ENCODE measurements at places on chromosomes 2 and 18.

DNA sequence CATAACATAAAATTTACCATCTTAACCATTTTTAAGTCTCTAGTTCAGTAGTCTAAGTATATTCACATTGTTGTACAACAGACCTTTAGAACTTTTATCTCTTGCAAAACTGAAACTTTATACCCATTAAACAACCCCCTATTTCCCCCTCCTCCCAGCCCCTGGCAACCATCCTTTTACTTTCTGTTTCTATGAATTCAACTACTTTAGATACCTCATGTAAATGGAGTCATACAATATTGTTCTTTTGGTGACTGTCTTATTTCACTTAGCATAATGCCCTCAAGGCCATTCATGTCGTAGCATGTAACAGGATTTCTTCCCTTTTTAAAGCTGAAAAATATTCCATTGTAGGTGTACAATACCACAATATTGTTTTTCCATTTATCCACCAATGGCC, 129.8 kb downstream of the PDE11A start:
- no peak for DNase-seq

- DNase-seq, result no peak
Measured at GRCh38 chr18:42137693-42138375, 182.8 kb downstream of the PIK3C3 start.

- no peak for DNase-seq
Measured at GRCh38 chr2:54666634-54667265, 56.7 kb upstream of the EML6 start.

- DNase-seq, result no peak
Measured at GRCh38 chr2:162475661-162476060, 131.7 kb downstream of the GCA start.

GRCh38 chr2:177660742-177661141, 268.2 kb downstream of the AGPS start:
- no peak for DNase-seq

GRCh38 chr2:225534697-225535096, 135.2 kb downstream of the NYAP2 start:
- DNase-seq, result no peak

DNA sequence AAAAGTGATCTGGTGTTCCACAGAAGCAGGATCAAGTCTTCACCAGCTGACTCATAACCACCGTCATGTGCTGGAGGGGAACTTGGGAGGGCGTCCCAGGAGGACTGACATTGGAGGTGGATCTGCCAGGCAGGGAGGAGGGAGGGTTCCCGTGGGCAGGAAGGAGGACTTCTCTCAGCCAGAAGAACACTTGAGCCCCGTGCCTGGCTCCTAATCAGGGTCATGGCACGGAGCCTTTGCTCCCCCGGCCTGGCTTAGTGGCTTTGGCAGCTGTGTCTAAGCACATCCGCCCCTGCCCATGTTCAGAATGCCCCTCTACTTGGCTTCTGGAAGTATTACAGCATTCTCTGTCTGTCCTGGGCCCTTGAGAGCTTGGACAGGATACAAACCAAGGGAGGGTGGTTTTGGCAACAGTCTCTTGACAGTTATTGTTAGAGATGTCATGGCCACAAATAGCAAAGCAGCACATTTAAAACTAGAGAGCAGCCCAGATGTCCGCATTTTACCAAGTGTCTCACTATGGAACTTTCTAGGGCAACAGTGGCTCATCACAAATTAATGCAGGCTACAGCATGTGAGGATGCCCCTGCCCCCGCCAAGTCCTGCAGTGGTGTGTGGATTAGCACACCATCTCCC, 11.5 kb downstream of the PPP1R7 start:
- no peak for DNase-seq

DNA sequence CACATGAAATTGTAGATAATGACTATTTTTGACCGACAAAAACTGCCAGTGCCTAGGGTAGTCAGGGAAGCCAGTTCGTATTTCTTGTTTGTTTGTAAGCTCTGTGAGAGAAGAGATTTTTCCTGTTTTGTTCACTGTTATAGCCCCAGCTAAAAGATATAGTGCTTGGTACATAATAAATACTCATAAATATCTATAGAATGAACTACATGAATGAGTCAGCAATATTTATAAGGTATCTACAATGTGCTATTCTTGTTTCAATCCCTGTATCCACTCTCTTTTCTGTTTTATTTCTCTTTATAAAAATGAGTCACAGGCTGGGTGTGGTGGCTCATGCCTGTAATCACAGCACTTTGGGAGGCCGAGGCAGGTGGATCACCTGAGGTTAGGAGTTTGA, 275.6 kb upstream of the FANCL start:
- no peak for DNase-seq

DNA sequence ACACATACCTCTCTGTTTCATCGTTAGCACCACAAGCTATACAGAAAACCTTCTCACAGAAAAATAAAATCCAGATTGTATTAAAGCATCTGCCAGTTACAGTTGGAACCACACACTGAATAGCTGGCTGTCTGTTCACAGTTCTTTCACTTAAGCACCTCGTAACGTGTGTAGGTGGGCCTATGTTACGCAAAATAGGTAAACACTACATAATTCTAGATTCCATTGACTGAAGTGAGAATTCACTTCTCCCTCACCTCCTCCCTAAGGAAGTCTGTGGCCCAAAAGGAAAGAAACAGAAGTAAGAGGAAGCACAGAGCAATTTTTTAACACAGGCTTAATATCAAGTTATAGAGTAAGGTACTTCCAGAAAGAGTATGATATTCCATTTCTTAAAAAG, 24.9 kb downstream of the PELI1 start:
- no peak for DNase-seq

GRCh38 chr18:44741511-44741910, 60.8 kb downstream of the SETBP1 start:
- no peak for DNase-seq

DNA sequence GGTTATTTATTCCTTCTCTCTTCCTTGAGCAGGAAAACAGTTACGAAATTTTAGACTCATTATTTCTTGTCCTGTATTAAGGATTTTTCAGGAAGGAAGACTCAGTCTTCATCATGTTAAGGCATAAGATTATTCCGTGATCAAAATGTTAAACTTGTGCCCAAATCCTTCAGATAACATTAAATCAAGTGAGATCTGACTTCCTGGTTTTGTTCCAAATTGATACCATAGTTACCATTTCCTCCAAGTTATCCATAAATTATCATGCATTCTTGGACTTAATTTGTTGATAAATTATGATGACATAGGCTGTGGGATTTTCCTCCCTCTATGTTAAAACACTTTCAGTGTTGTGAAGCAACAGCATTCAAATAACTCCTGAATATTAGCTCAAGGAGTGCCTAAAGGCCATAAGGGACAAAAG, 31.9 kb downstream of the EFEMP1 start:
- DNase-seq, result no peak

- no peak for DNase-seq
Measured at GRCh38 chr2:113915082-113915819, 25.4 kb downstream of the ACTR3 start.
